SHP77 treated with DMSO at 0.1 percent for 48 hours (cell line): ENCODE measurements at places on chromosomes 12 and 14.

DNA sequence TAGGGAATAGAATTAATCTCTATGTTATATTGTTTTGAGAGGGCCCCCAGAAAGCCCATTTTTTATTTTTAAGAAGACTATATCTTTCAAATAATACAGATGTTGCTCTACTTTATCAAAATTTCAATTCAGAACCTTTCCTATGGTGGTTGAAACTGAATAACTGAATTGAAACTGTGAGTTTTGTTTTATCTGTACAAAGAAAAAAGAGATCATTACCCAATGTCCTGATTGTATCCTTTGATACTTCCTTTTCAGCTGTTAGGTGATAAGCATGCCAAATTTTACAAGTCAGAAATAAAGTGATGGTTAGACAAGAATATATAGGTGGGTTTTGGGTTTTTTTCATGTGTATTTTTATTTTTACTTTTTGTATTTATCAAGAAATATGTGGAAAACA is 1293.1 kb upstream of the USP15 start:
- no peak for DNase-seq

- DNase-seq = no peak
These were observed 24.2 kb upstream of the HIF1A start for GRCh38 chr14:61671082-61671481.

- no peak for DNase-seq
These were observed 12.4 kb upstream of the SLC25A3 start for GRCh38 chr12:98581101-98581500.

DNA sequence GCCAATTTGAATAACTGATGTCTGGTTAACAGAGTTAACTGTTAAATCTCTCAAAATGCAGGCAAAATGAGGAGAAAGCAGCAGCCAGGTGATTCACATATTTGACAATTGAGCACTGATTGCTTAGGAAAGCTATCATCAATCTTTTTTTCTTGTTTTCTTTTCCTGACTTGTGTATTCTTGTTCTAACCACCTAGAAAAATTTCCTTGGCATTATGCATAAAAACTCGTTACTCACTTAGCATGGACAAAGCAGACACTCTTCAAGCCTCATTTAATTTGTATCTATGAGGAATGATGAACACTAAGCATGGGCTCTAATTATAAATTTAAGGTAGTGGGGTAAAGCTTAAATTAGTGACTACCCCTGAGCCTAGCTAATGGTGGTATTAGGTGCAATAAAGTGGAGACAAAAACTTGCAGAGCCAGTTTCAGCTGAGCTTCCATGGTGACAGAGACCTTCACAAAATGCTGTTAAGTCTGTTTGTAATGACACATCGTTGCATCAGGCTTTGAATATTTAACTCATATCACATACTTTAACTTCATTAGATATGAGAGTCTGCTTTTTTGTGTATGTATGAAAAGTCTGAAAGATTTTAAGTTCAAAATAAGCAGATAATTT is 52.0 kb downstream of the RASSF9 start:
- DNase-seq = no peak

- DNase-seq = no peak
These were observed at the start of gene NCOR2 for GRCh38 chr12:124566997-124567672. Gene NCOR2, minus strand, starts transcription at chr12:124567612. Its CDS starts 72,361 bp downstream, at chr12:124495251.

DNA sequence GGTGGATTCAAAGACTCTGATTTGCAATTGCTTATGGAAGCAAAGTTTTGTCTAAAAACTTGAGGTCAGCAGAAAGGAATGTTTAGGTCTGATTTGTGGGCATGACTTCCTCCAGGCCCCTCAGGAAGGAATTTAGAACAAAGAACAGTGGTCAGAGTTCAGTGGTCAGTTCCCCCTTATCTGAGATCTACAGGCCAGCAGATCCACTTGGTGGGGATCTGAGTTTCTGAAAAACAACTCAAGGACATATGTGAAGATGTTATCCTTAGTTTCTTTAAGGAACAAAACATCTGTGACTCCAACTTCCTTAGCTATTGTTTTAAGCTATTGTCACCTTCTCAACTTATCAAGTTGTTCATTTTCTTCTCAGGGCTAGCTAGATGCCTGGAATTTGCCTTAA is 28.0 kb upstream of the NAA30 start:
- no peak for DNase-seq

- DNase-seq = no peak
These were observed 55.2 kb downstream of the SLC38A4 start for GRCh38 chr12:46770501-46771183.

DNA sequence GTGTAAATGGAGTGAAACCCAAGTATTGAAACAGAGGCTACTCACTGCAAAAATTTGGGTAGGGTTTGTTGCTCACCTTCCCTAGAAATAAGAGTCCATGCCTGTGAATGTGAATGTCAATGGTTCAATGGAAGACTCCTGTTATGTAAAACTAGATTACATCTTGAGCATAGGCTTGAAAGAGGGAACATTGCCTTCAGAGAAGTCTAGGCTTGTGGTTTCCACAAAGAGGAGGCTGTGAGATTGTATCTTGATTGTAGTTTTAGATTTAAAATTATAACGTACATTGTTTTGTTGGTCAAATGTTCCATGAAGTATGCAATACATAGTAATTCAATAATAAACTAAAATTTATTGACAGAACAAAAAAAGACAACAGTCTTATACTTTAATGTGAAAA is 413.7 kb upstream of the RPL10L start:
- DNase-seq = no peak

GRCh38 chr14:68297876-68298468 is 478.4 kb downstream of the RAD51B start:
- DNase-seq = no peak

GRCh38 chr12:11758087-11758486 is 108.6 kb downstream of the ETV6 start:
- no peak for DNase-seq

- no peak for DNase-seq
These were observed 1186.3 kb upstream of the FLRT2 start for GRCh38 chr14:84343656-84344055.

DNA sequence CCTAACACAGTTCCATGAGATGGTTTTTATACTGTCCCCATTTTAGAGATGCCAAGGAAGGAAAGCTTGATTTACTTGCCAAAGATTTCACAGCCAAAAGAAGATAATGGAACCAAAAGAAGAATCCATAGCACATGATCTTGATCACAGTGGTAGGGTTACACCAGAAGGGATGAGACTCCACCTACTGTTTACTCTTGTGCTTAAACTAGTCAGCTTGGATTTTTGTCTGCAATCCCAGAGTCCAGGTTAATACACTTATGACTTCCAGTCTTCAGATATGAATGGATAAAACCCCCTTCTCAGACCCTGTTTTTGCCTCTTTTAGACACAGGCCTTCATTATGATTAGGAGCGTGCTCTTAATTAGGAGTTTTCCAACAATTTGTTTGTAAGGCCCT is 454.2 kb downstream of the AEBP2 start:
- DNase-seq = no peak

DNA sequence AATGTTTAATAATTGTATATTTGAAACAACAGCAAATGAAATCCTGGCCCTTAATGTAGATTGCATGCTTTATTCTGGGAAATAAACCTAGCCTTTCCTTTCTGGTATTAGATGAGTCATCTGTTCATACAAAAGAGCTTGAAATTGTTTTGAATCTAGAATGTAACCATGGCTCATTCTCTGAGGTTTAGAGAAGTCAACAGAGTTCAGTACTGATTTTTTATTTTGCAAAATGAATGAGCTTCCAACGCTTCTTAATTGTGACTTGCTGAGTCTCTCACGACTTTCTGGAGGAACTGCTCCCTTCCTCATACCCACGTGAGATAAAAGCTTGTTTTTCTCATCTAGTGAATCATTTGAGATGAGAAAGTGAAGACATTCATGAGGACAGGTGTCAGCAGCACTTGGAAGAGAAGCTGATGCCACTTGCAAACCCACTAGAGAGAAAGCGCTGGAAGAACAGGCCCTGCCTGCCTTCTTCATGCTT is 509.6 kb downstream of the VRK1 start:
- DNase-seq = no peak

DNA sequence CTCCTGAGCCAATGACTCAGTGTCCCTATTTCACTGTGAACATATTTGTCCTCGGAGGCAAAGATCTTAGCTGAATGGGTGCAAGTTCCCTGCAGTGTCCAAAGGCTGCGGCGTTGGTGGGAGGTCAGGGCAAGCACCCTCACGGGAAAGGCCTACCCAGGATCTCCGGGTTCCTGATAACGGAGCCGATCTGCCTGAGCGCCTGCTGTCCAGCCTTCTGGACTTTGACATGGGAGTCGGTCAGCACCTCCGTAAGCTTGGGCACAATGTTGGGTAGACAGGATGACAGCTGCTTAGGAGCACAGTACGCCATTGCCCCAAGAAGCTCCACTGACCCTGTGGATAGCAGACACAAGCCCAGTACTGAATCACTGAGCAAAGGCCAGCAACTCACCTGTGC is 31.5 kb upstream of the RAB35 start:
- DNase-seq = no peak

GRCh38 chr12:84408936-84409335 is 503.7 kb downstream of the SLC6A15 start:
- DNase-seq = no peak

GRCh38 chr14:29759521-29760340 is 167.9 kb downstream of the PRKD1 start:
- no peak for DNase-seq

- no peak for DNase-seq
These were observed 159.5 kb downstream of the VRK1 start for GRCh38 chr14:96956464-96957239.

DNA sequence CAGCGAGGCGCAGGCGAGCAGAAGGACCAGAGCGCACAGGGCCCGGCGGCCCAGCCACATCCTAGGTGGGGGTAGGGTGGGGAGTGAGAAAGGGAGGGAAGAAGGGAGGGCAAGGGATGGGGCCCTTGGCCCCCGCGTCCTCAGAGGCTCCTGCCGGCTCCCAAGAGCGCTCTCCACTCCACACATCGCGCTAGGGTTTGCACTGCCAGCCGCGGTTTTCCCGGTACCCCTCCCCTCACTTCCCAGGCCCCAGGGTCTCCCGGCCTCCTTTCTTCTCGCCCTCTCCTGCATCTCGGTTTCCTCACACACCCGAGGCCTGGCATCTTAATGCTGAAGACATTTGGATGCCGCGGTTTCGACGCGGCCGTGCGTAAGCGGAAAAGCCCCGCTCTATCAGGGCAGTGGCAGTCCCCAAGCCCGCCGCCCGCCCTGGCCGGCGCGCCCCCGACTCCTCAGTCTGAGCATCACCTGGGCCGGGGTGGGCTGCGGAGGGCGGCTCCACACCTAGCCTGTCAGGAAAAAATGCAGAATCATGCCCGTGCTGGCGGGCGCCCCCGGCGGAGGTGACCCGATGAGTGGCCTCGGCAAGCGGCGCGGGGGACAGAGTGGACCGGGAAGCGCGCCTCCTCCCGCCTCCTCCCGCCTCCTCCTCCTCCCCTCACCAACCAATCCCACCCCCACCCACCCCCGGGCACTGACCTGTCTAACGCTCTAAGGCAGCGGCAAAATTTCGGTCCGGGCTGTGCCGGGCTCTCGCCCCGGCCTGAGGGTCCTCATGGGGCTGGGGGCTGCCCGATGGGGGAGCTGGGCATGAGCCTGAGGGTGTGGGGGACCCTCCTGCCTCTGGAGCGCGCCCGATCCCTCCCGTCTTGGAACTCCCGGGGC is 686 bp downstream of the B4GALNT1 start:
- no peak for DNase-seq

- no peak for DNase-seq
These were observed 230.5 kb downstream of the AEBP2 start for GRCh38 chr12:19669793-19670192.

GRCh38 chr14:69687606-69688298 is 76.4 kb downstream of the SUSD6 start:
- no peak for DNase-seq

GRCh38 chr12:122422730-122423257 is 325 bp upstream of the CLIP1 start:
- DNase-seq = no peak

DNA sequence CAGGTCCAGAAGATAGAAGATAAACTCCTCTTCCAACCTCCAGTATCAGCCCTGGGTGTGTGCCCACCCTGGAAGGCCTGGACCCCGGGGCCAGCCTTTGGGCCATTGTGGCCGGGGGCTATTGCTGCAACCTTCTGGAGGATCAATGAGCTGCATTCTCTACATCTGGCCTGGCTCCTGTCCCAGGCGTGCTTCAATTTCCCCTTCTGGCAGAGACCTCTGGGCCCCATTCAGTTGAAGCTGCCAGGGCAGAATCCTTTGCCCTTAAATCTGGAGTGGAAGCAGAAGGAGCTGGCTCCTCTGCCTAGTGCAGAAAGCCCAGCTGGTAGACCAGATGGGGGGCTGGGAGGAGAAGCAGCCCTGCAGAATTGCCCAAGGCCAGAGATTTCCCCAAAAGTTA is 10.0 kb downstream of the NYNRIN start:
- no peak for DNase-seq

DNA sequence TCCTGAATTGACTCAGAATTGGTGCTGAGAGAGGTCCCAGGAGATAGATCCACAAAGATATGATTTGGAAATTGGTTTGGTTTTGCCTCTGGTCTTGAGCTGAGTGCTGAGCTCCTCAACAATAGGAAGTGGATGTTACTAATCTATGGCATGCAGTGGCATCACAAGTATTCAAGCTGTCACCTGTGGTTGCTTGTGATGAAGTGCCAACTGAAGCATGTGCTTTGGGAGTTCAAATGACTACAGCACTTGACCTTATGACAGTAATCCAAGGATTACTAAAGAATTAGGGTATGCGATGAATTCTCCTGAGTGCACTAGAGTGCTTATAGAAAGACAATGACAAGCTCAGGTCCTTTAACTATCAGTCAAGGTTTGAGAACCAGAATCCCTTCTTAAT is 406.2 kb downstream of the NOVA1 start:
- DNase-seq = no peak
